Right cardiac atrium (tissue), 5 donors: ENCODE measurements at places on chromosomes 2 and 18. TPM values are rescaled to one million over a fixed set of nuclear protein-coding genes. Genes with fewer than 3 reads are reported as not detected.

GRCh38 chr2:96549967-96550786 lies 13.6 kb downstream of the ARID5A start:
- no peak for DNase-seq

The HOXD9 gene
- total RNA-seq, result not detected

- DNase-seq, result no peak
These were observed 16.9 kb downstream of the ACVR1C start for GRCh38 chr2:157611726-157612125.

- no peak for DNase-seq
These were observed 699.9 kb downstream of the DSC3 start for GRCh38 chr18:30342675-30343074.

The CACNB4 gene
- 1.5 TPM for total RNA-seq

The C2orf78 gene
- total RNA-seq, result not detected

DNA sequence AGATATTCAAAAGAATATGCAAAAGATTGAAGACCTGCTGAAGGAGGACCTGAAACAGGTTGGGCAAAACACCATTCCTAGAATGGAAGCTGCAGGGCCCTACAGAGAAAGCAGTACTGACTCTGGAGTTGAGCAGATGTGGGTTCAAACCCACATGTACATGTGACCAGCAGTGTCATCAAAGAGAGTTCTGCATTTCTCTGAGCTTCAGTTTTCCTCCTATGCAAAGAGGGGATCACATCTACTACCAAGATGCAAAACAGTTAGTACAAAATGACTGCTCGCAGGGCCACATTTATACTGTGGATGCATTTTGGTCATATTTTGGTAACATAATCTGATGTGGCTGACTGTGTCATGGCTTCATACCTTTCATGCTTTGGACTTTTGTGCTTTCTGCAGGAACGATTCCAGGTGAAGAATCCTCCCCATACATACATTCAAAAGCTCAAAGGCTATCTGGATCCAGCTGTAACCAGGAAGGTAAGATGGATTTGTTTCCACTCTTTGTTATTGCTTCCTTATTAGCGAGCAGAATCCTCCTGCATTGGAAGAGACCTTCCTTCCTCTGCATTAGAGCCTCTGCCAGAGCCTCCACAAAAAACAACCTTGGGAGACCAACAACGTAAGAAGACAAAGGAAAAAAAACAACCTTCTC lies 174.8 kb downstream of the PRPF40A start:
- DNase-seq, result no peak

The ACADL gene
- total RNA-seq, result 2.9 TPM

GRCh38 chr2:42921721-42922120 lies 129.3 kb upstream of the HAAO start:
- peak; percentile 41 for DNase-seq

GRCh38 chr2:231563378-231563961 lies 29.2 kb upstream of the TEX44 start:
- peak; percentile 72 for DNase-seq

GRCh38 chr2:235270291-235270690 lies 223.6 kb upstream of the AGAP1 start:
- no peak for DNase-seq

The IL18R1 gene
- 8.1 TPM for total RNA-seq

- DNase-seq, result no peak
These were observed 213.8 kb downstream of the HRH4 start for GRCh38 chr18:24674200-24674599.

DNA sequence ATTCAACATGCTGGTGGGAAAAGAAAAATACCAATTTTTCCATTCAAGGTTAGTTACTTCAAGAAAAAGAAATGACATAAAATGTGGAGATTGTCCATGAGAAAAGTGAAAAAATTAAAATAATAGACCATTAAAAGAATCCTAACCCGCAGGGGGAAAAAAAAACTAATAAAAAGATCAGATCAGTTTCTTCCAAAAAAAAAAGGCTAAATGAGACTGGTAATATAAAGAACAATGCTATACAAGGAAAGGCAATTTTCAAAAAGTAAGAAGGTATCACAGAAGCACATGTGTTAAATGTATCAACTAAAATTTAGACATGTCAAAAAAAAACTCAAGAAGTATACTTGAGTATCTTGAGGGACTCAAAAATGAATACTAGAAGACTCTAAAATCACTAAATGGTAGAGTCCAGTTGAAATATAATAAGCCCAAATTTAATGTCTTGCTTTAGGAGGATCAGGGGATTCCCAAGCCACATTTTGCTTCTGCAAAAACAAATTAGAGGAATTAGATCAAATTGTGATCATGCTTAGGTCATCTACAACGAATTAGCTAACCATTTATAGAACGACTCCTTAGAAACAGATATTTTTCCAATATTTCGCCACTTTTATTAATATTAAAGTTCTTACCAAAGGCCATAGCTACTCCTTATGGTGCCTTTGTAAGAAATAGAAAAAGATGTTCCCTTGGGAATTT lies 35.8 kb upstream of the GLS start:
- no peak for DNase-seq

DNA sequence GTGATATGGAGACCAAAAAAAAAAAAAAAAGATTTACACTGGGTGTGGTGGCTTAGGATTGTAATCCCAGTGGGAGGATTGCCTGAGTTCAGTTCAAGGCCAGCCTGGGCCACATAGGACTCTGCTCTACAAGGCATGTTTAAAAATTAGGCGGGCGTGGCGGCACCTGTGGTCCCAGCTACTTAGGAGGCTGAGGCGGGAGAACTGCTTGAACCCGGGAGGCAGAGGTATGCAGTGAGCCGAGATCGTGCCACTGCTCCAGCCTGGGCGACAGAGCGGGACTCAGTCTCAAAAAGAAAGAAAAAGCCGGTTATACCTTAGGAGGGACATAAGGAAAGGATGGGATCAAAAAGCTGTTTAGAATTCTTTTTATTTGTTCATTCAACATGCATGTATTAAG lies 707 bp upstream of the SPDYA start:
- no peak for DNase-seq

DNA sequence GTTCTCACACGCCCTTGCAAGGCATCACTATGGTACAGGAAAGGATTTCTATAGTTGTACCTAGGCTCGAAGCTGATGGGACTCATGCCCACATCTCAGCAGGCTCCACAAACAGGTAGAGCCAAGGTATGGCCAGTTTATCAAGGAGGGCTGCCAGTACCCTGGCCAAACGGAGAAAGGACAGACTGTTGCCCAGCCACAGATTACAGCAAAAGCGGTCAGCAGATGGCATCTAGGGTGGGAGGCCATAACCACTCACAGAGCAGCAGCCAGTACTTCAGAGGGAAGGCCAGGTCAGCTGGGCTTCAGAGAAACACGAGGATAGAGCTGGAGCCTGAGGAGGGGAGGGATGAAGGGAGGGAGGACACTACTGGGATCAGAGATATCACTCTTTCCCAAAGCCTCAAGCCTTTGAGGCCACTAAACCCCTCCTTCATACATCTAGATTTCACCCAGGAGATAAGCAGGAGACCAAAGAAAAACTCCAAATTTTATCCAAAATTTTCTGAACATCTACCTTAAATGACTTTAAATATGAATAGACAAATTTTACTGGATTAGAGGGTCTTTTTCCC lies 904.2 kb upstream of the NXPH2 start:
- DNase-seq, result no peak

The DNAJC5G gene
- 1.3 TPM for total RNA-seq

The TMEM37 gene
- 4.7 TPM for total RNA-seq

DNA sequence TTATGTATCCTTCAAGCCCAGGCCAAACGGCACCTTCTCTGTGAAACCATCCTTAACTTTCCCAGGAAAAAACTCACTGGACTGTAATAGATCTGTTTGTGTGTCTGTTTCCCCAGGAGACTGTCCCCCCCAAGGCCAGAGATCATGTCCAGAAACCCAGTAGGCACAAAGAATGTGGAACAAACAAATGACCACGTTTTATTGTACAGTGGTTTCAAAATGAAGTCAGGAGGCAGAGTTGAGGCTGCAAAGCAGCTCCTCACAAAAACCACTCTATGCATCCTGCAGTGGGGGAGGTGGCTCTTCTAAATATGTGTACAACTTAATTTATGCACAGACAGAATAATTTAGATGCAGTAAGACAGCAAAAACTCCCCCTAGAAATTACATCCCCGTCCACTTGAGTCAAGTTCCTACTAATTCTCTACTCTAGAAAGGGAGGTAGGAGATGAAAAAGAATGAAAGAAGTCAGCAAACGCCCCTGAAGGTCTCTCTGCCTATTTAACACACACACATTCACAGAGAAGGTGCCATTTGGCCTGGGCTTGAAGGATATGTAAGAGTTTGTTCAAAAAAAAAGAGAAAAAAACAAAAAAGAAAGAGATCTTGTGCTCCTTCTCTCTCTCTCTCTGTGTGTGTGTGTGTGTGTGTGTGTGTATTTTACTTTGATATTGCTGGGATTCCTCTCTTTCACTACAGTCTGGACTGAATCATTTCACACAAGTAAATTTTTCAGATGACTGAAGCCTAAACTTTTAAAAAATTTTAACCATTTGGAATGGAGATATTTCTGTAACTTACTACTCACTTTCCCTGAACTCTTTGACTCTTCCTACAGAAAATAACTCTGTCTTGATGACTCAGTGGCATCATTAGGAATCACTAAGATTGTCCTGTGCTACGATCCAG lies 19.5 kb downstream of the BCL2 start:
- no peak for DNase-seq

DNA sequence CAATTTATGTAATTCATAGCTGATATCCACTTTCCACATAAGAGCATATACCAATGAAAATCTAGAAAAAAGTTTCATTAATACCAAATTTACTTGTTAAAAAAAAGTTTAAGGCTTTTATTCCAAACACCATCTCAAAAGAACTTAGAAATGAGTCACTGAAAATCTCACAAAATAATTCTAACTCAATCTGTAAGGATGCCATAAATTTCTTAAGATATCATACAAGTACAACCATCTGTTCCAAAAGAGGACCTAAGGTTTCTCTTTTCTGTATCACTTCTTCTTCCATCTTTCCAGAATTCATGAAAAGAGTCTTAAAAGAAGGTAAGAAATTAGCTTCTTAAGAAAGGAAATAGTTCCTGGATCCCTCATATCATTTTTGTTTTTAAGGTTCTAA lies 60.4 kb downstream of the TRIP12 start:
- DNase-seq, result no peak

GRCh38 chr2:30310371-30310770 lies 79.0 kb downstream of the LBH start:
- DNase-seq, result no peak

The ITPRID2 gene
- 80.5 TPM for total RNA-seq

DNA sequence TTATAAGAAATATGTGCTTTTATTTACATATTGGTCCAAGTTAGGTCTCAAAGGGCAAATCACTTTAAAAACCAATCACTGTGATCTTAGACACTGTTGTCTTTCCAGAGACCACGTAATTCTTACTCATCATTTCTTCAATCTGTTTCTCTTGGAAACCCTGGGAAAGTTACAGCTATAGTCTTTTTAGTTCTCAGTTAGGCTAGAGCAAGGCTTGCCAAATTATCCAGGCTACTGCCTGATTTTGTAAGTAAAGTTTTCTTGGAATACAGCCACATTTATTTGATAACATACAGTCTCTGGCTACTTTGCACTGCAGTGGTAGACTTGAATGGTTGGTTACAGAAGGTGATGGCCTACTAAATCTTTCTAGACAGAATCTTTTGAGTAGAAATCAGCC lies 106.0 kb downstream of the KIAA1328 start:
- DNase-seq, result no peak

The ASB18 gene
- total RNA-seq, result 3.4 TPM

The VSNL1 gene
- 33.2 TPM for total RNA-seq

DNA sequence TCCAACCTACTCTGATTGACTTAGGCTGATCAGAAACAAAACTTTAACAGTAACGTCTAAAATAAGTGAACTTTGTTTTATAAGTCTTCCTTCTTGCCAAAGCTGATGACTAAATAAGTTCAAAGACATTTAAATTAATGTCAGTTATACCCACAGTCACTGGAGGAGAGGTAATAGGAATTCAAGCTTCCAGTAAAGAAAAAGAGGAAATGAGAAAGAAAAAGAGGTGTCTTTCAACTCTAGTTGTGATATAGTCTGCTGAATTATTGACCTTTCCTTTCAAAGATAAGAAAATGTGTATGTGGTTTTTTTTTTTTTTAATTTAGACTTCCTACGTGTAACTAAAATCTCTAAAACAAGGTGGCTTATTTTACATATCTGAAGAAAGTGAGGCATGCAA lies 191.5 kb downstream of the SLC8A1 start:
- DNase-seq, result no peak

- DNase-seq, result peak; percentile 43
These were observed 40.8 kb downstream of the MTERF4 start for GRCh38 chr2:241061275-241061674.

DNA sequence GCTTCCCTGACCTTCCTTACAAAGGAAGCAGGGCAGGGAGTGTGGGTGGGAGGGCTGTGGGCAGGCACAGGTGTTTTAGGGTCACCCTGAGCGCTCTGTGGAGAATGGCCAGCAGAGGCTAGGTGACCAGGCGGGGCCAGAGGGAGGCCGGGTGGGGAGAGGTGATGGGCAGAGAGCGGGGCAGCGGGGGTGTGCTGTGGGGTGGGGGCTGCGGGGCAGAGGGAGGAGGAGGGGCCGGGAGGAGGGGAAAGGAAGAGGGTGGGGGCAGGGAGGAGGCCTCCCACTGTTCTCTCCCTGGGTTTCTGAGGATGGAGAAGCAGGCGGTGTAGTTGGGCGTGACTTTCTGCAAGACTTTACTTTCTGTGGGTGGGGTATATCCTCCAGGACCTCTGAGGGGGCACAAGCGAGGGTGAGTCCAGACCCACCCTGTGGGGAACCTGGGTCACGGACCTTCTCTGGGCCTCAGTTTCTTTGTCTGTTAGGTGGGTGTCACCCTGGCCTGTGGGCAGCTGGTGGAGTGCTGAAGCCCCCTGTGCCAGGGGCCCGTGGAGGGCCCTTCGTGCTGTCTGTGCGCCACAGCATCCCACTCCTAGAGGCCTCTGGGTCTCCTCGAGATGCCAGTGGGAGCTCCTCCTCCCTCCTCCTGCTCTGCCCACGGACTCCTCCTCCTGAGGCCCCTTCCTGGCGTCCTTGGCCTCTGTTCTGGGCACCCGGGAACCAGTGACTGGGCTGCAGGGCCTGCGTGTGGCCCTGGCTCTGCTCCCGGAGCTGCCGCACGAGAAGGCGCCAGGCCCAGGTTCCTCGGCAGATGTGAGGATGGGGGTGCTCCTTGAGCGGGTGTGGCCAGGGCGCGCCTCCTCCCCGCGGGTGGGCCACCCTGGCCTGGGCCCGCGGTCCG lies 6.3 kb upstream of the NEU4 start:
- peak; percentile 45 for DNase-seq

- no peak for DNase-seq
These were observed 19.1 kb upstream of the AFTPH start for GRCh38 chr2:64504774-64505720.

The GPAT2 gene
- 1.7 TPM for total RNA-seq

- DNase-seq, result no peak
These were observed 4.3 kb downstream of the IMPA2 start for GRCh38 chr18:11985586-11985985.

The TTC21B gene
- 19.7 TPM for total RNA-seq
